Activated T-cell treated with anti-CD3 and anti-CD28 coated beads, Interleukin-2, amount 50 U/mL, for 1 hour (primary cell): ENCODE measurements at places on chromosomes 16 and 17.
A peak's percentile ranks its signal among the peaks of the same experiment; 100 is the strongest.

- DNase-seq, result no peak
Observed at GRCh38 chr17:78461799-78462053, 83.3 kb downstream of the PGS1 start.

- no peak for DNase-seq
Observed at GRCh38 chr17:12982224-12982623, 35.6 kb downstream of the ELAC2 start.

GRCh38 chr16:1297018-1297696, 12.3 kb upstream of the UBE2I start:
- no peak for DNase-seq

- DNase-seq, result no peak
Observed at GRCh38 chr17:2263183-2264066, 40.2 kb downstream of the SMG6 start.

- no peak for DNase-seq
Observed at GRCh38 chr17:68103148-68103547, 67.6 kb downstream of the KPNA2 start.

DNA sequence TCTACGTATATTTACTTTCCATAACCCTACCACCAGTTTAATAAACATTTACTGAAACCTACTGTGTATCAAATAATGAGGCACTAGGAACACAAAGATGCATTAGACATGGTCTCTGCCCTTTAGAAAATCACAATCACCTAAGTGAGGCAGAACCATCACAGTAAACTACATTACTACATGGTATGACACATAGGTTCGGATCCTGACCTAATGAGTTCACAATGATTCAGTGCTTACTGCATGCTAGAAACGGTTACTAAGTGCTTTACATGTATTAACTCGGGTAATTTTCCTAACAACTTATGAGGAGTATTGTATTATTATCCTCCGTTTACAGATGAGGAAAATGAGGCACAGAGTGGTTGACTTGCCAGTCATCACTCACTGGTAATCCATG, 5.2 kb upstream of the SYNRG start:
- DNase-seq, result no peak

- DNase-seq, result no peak
Observed at GRCh38 chr17:75552425-75553294, 27.2 kb downstream of the LLGL2 start.

DNA sequence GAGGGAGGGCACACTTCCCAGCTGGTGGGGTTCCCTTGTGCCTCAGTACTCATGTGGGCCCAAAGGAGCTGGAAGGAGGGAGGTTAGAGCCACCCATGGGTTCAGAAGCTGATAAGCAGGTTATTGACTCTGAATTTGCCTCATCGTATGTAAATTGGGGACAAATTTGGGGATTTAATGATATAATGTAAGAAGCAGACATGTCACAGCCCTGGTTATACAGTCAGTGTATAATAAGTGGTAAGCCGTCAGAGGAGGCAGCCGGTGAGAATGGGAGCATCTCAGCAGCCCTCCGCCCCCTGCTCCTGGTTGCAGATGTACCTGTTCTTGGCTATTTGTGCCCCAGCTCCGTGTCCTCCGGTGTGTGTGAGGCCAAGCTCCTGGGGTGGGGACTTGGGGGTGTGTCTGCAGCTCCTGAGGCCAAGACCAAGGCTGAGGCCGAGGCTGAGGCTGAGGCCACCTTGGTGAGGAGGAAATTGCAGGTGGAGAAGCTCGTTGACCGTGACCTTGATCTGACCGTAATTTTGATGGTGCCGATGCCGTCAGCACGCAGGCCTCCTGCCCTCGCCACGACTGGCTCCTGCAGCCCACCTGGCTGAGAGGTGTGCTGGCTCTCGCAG, 288.1 kb downstream of the SEC14L1 start:
- no peak for DNase-seq

DNA sequence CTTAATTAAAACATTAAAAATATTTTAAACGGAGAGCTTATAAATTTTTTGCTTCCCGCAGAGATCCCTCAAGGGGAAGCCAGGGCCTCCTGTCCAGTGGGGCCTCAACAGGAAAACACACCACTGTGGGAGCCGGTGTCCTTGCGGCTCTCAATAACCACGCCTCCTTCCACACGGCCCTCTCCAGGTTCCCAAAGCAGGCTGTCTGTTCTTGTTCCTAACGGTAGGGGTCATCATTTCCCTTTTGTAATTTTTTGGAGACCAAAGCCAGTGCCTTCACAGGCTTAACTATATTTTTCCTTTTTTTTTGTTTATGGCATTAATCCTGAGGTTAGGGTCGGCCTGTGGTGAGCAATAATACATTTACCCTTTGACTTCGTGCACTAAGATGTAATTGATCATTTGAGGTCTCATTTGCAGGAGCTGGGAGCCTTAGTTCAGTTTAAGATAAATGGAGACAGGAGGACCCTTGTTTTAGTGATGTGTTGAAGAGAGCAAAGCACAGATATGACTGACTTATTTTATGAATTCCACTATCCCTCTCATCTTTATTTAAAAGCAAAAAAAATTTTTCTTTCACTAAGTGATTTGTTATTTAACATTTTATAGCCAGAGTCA, 77.5 kb upstream of the N4BP1 start:
- no peak for DNase-seq

GRCh38 chr17:78237401-78238012, 6.1 kb downstream of the TMEM235 start:
- DNase-seq, result no peak

DNA sequence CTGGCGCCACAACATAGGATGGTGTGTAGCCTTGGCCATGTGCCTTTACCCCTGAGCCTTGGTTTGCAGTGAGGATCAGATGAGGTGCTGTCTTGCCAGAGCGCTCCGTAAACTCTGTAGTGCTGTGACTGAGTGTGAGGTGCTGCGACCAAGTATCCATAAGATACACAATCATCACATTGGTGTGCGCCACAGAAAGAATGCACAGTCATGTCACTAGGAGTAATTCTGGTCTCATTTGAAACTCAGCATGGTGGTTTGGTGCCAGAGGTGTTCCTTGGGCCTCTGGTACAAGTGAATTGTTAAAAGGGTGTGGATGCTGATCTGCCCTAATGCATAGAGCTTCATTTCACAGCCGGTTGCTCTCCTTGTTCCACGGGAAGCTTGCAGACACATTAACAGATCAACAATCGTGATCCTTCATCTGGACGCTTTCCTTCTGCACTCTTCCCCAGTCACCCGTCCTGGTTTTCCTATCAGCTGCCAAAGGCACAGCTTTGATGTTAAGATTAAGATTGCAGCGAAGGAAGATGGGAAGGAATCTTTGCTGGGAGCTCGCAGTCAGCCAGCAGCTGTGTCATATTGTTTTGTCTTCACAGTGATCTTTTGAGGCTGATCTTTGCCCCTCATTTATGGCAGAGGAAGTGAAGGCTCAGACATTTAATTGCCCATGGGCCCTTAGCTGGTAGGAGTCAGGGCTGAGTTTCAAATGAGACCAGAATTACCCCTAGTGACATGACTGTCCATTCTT, 79.1 kb downstream of the KSR1 start:
- DNase-seq, result no peak

DNA sequence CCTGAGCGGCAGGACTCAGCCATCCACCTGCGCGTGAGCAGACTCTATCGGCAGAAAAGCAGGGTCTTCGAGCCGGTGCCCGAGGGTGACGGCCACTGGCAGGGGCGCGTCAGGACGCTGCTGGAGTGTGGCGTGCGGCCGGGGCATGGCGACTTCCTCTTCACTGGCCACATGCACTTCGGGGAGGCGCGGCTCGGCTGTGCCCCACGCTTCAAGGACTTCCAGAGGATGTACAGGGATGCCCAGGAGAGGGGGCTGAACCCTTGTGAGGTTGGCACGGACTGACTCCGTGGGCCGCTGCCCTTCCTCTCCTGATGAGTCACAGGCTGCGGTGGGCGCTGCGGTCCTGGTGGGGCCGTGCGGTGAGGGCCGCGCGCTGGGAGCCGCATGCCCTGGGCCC, 14.9 kb downstream of the METRNL start:
- no peak for DNase-seq

- no peak for DNase-seq
Observed at GRCh38 chr17:44308865-44309264, 464 bp downstream of the RUNDC3A start.

DNA sequence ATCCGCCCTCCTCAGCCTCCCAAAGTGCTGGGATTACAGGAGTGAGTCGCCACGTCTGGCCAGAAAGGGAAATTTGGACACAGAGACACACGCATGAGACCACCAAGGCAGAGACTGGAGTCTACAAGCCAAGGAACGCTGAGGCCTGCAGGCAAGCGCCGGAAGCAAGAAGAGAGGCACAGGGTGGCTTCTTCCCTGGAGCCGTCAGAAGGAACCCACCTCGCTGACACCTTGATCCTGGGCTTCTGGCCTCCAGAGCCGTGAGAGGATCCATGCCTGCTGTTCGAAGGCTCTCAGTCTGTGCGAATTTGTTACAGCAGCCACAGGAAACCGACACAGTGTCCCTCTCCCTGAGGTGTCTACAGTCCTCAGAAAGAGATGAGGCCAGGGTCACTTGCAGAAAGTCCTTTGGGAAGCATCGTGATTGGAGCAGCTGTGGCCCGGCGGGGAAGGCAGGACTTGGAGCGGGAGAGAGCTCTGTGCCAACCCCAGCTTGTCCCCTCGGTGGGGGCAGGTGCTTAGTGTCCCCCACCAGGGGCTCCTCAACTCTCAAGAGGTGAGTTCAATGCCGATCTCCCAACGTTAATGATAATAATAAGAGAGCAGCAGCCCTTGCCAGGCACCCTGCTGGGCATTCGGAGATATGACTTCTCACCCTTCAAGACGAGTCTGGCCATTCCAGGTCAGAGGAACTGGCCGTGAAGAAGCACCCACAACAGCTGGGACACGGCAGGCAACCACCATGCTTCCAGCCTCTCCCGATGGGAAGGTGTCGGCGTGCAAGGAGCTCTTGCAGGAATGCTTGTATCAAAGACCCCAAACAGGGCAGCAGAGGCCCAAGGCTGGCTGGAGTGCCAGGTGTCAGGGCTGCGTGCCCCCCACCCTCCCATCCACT, 68.4 kb upstream of the TNRC6C start:
- DNase-seq, result peak; percentile 13

DNA sequence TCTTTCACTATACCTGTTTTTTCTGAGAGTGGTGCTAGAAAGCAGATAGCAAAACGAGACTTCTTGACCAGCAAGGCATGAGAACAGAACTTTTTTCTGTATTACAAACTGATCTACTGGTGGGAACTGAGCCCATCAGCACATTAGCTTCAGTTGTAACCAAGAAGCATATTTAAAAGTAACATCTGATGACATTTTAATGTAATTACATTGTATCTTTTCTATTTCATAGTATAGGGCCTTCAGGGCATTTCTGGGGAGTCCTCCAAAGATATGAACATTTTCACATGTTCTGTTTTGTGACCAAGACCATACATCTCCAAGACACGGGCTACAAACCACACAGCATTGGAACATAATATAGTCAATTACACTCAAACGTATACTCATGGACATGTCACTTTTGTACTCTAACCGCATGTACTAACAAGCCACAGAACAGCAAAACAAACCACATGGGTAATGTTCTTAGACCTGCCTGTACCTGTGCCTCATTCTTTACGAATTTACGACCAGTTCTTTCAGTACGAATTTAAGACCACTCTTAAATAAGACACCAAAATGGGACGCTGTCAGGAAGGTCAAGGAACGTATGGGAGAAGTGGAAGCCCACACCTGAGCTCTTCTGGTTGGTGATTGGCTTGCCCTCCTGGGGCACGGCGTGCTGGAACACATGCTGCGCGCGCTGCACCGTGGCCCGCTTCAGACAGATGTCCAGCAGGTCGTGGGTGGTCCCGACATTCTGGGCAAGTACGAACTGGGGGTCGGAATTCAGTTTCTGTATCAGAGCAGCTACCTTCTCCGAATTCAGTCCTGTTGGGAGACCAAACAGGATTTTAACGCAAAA, 825 bp downstream of the BLMH start:
- no peak for DNase-seq

GRCh38 chr17:13776027-13776551, 174.4 kb upstream of the HS3ST3A1 start:
- no peak for DNase-seq

DNA sequence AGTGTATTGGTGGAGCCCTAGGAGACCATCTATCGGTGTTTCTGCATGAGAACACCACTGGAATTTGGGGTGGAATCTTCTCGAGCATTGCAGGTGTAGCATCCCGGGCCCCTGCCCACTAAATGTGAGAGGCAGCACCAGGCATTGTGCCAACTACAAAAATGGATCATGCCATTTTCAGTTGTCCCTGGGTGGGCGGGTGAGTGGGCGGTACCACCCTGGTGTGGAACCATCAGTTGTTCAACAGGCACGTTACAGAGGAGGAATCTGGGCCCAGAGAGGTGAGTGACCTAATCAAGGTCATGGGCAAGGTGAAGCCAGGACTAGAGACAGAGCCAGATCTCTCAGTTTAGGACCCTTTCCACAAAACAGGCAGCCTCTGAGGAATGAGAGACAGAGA, 8.8 kb downstream of the PIPOX start:
- no peak for DNase-seq

DNA sequence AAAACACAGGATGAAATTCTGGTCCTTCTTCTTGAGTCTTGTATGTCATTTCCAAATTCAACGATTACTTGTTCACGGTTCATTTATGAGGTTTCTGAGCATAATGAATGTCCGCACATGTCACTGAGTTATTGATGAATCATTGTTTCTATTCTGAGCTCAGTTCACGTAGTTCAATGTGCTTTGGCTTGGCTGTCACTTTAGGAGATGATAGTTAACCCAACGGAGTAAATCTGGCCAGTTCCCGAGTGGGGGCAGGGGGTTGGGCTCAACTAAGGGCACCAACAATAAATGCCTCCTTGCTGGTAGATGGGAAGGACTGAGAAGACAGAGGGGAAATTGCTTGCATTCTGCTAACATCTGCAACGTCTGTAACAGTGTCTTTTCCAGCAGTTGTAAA, 239.4 kb upstream of the HSBP1 start:
- no peak for DNase-seq

DNA sequence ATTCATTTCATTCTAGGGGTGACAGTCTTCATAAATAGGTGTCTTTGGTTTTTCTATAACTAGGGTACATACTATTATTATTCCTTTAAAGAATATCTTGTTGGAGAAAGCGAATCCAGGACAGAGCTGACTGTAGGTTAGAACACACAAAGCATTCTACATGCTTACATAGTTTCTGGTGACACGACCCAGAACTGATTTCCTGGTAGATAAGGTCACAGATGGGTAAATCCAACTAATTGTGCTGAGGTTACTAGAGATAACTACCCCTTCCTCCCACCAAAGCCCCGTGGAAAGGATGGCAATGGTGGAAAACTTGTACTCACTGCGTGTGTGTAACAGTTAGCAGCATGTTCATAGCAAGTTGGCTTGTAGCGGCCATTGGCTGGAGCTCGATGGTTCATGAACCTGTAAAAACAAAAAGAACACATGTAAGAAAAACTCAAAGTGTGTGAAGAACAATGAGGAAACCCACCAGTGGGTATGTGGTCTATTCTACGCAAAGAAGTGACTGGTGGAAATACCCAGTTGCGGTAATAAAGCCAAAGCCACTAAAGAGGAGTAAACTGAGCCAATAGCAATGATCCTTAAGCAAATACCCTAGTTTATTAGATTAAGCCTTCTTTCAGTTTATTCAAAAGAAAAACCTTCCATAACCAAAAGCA, 7.7 kb downstream of the MMD start:
- no peak for DNase-seq

GRCh38 chr16:88289968-88290401, 92.8 kb upstream of the ZNF469 start:
- DNase-seq, result no peak

GRCh38 chr17:47731396-47731795, 1.6 kb upstream of the TBX21 start:
- peak; percentile 16 for DNase-seq
